NB4 (cell line): ENCODE measurements at places on chromosomes 11 and 22.
A peak's percentile ranks its signal among the peaks of the same experiment; 100 is the strongest.

GRCh38 chr11:87463486-87464102 lies 425.9 kb downstream of the TMEM135 start:
- DNase-seq, result peak; percentile 37

GRCh38 chr11:1942558-1943260 lies 4.4 kb upstream of the MRPL23 start:
- DNase-seq, result no peak

- DNase-seq, result no peak
These were observed 607 bp upstream of the ROBO4 start for GRCh38 chr11:124898263-124898680.

DNA sequence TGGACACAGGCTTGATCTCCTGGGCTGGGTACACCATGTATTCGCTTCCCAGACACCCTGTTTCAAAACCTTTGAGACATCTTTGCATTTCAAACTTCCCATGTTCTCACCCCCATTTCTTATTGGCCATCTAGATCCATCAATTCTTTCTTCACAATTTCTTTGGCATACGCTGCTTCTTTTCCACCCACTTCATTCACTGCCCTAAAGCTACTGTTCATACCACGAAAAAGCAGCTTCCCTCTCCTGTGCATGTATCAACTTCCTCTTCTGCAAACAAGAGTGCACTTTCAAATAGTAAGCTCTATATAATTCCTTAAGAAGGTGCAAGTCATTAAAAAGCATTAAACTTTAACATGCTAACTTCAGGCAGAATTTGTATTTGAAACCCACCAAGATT lies 21.4 kb downstream of the UVRAG start:
- peak; percentile 49 for DNase-seq

GRCh38 chr11:116422956-116423600 lies 349.7 kb downstream of the BUD13 start:
- DNase-seq, result no peak

- no peak for DNase-seq
These were observed 432.2 kb downstream of the NTM start for GRCh38 chr11:131802440-131803115.

GRCh38 chr11:31340903-31341572 lies 28.5 kb downstream of the DCDC1 start:
- peak; percentile 38 for DNase-seq

DNA sequence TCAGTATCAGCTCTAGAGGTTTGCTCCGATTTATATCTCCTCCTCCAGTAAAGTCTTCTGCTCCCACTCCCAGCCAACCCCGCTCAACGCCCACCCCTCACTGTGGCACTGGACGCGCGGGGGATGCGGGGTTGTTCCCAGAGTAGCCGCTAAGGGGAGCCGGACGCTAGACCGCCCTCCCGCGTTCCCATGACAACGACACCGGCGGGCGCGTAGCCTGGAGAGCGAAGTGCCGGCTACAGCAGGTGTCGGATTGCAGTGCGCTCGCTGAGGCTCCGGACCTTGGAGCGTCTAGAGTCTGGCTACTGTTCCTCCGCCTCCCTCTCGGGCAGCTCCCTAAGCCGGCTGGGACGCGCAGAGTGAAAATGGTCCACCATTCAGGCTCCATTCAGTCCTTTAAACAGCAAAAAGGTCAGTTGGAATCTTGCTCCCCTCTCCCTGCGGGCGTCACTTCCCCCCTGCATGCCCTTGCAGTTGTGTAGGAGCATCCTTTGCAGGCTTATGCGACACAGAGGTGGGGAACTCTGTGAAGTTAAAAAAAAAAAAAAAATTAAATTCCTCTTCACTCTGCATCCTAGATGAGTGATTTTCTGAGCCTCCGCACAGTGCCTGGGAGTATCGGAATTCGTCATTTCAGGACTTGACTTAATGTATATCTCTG lies at the start of gene ANO3:
Gene ANO3, plus strand, starts transcription at position 220 of the 661 bp plus-strand sequence. Its CDS starts 146 bp downstream, at position 366.
- no peak for DNase-seq

- no peak for DNase-seq
These were observed 2.1 kb downstream of the ZP1 start for GRCh38 chr11:60869451-60869825.

- no peak for DNase-seq
These were observed 436.2 kb downstream of the BUD13 start for GRCh38 chr11:116336540-116336939.

DNA sequence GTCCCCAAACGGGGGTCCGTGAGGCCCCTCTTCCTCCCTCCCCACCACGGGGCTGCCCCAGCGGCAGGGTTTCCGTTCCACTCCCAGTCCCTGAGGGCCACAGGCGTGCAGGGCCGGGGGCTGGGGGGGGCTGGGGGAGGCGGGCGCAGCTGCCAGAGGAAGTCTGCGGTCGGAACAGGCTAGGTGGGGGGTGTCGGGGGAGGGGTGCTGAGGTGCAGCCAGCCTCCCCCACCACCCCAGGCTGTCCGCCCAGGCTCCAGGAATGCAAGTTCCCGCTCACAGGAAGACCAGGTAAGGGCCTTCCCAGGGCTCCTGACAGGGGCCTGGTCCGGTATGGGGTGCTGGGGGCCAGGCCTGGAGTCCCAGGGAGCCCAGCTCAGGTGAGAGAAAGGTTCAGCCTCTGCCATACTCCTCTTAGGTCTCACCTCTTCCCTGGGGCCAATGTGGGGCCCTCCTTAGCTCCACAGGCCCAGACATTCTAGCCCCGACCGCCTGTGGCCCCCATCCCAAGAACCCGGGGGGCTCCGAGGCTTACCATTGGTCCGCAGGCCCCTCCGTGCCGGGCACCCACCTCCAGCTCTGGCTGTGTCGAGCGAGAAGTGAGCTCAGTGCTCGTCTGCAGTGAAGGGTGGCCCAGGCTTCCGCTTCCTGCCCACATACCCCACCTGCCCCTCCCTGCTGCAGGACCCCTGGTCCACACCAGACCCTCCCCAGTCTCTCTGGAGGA lies at the start of gene PTPRCAP:
Gene PTPRCAP, minus strand, starts transcription at position 601 of the 727 bp plus-strand sequence. Its CDS starts 63 bp downstream, at position 538.
- peak; percentile 96 for DNase-seq

DNA sequence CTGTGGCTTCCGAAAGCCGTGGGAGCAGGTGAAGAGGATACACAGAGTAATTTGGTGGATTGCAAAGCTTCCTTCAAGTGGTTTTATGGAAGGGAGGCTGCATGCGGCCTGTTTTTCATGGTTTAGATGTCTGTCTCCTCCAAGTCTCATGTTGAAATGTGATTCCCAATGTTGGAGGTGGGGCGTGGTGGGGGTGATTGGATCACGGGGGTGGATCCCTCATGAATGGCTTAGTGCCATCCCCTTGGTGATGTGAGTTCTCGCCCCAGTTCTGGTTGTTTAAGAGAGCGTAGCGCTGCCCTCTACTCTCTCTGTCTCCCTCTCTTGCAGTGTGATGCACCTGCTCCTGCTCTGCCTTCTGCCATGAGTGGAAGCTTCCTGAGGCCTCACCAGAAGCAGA lies 247.8 kb upstream of the B3GAT1 start:
- no peak for DNase-seq

DNA sequence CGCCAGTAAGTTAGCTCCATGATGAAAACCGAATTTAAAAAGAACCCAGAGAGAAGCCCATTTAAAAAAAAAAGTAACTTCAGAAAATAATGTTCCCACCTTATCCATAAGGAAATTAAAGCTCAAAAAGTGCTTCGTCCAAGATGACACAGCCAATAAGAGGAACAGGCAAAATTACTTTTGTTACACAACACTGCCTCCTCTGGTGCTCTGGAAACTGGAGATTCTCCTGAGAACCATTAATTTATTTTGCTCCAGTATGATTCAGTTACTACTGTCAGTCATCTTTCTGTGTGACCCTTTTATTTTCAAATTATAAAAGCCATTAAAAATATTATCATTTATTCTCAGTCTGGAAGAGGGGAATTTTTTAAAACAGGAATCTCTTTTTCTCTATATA lies 2.0 kb downstream of the IFT27 start:
- DNase-seq, result peak; percentile 55

DNA sequence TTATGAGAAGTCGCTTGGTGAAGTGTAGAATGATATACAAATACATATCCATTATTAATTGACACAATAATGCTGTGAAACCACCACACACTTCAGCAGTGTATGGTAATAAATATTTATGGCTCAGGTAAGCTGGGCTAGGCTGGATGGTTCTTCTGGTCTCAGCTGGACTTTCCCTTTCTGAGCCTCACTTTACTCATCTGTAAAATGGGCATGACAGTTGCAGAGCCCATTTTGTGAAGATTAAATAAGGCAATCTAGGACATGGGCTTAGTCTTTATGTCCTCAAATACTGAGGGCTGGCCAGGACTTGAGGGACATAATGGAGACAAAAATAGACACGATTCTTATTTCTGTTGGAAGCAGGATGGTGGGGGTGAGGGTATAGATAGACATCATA lies 196.1 kb downstream of the MIAT start:
- DNase-seq, result no peak

DNA sequence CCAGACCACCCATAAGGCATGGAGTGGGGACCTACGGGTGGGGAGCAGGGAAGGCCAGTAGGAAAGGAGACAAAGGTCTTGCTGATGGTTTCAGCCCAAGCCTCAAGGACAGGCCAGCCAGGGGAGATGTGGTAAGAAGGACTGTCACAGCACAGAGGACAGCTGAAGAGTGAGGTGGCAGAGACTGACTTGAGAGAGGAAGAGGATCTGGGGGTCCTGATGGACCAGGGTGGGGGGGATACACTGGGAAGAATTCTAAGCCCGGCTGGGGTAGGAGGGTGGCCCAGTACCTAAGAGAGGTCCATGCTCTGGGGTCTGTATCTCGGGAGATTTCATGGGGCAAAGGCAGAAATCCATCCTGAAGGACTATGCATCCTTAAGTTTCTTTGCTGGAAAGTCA lies 66.1 kb upstream of the THY1 start:
- DNase-seq, result no peak

DNA sequence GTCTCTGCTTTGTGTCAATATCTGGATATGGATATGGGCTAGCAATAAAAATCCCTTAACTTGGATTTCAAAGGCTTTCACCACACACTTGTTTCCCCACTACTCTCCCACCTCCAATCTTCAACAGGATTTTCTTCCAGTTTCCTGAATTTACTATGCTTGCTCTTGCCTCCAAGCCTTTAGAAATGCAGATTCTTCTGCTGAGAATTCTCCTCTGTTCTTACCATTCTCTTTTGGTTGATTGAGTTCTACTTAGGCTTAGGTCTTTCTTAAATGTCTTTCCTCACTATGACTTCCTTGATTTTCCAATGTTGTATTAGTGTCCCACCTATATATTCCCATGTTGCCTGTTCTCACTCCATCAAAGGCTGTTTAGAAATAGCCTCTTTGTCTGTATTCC lies 1502.4 kb upstream of the TENM4 start:
- no peak for DNase-seq

GRCh38 chr22:46079861-46080821 lies 70.2 kb upstream of the PPARA start:
- no peak for DNase-seq

GRCh38 chr11:312092-312816 lies 1.6 kb upstream of the IFITM1 start:
- no peak for DNase-seq
